ENCODE measurements at places on chromosomes 6 and 20. TPM values are rescaled to one million over a fixed set of nuclear protein-coding genes. Genes with fewer than 3 reads are reported as not detected.

Gene NMBR
- total RNA-seq: not detected

DNA sequence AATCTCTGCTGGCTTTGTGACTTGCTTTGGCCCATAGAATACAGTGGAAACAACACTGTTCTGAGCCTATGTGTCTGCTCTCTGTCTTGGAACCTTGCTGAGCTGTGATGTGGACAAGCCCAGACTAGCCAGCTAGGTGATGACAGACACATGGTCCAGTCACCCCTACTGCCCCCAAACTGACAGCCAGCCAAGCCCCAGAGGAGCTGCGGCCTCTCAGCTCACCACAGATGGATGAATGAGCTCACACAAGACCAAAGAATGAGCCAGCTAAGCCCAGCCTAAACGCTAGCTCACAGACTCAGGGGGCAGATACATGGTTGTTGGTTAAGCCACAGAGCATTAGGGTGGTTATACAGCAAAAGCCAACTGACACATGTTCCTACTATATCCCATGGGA lies 4.1 kb downstream of the AARS2 start:
- DNase-seq: no peak

Gene SOX18
- total RNA-seq: 1.1 TPM

- no peak for DNase-seq
These were observed 118.3 kb downstream of the RALGAPA2 start for GRCh38 chr20:20594171-20594530.

DNA sequence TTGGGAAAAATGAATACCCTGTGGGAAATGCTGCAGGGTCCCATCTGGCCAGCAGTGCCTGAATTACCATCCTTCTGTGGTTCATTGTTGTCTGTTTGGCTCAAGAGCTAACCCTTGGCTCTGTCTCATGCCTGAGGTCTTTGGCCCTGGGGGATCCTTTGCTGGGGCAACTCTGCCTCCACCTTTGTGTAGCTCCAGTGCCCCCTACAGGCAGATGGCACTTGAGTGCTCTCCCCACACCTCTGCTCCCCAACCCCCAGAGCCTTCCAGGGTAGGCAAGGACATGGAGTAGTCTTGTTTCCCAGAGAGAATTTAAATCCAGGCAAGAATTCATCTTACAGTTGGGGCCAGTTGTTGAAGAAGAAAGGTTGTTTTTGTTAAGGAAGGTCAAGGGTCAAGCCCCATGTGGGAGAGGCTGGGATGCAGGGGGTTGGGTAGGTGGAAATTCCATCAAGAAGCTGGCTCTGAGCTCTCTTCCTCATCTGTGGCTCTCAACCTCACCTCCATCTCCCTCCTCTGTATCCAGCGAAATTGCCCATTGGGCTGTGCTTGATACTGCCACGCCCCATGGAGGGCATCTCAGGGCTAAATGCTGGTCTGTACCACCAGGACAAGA lies 44.2 kb downstream of the ZNF831 start:
- no peak for DNase-seq

GRCh38 chr6:33324125-33324524 lies 6.6 kb upstream of the ZBTB22 start:
- no peak for DNase-seq

DNA sequence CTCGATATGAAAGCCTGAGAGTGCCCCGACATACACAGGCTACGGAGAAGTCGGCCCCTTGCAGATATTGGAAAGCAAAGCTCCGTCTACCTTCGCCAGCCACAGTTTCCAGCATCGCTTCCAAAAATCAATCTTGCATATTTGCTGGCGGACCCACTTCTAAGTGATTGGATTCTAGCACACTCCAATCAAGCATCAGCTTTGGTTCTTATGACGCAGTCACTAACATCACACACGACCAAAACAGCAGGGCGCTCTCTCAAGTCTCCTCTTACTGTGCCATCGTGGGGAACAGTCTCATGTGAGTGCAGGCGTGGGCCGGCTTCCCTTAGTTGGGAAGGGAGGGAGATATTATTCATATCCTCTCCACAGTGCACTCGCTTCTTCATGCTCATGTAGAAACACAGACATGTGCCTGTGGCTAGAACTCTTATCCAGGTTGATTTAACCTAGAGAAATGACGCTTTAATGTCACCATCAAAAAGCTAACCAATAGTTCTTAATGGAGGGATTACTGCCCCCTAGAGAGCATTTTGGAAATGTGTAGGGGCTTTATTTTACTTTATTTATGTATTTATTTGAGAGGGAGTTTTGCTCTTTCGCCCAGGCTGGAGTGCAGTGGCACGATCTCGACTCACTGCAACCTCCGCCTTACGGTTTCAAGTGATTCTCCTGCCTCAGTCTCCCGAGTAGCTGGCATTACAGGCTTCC lies 229.8 kb downstream of the SOD2 start:
- DNase-seq: no peak

- peak; percentile 90 for DNase-seq
These were observed 108.3 kb upstream of the PHACTR3 start for GRCh38 chr20:59495894-59496510.

DNA sequence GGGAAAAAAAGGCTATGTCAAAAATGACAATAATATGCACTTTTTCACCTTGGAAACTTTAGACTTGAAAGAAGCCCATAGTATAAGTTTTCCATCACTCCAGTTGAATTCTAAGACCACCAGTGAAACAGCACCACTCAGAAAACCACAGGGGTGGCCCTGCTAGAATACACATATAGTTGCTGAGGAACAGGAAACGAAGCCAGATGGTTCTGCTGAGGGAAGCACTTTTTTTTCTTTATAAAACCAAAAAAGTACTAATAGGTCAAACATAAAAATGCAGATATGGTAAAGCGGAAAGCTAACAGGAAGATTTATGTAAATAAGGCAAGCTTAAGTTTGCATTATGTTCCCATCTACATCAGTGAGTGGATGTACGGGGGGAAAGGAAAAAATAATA lies 303.9 kb downstream of the FOXC1 start:
- no peak for DNase-seq

DNA sequence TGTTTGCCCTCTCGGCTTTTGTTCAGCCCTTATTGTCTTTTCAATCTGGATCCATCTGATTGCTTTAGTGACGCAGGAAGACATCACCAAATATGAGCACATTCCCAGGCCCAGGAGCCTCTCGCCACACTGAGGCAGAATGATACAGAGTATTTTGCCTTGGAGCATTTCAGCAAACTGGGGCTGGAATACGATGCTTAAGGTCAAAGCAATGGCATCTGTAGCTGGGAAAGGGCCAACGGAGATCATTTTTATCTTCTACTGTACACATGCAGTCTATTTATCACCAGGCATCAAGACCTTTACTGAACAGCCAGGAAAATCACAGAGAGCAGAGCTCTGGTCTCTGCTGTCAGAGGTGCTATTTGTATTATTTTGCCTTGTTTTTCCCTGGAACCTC lies 655.3 kb downstream of the RNF144B start:
- DNase-seq: no peak

DNA sequence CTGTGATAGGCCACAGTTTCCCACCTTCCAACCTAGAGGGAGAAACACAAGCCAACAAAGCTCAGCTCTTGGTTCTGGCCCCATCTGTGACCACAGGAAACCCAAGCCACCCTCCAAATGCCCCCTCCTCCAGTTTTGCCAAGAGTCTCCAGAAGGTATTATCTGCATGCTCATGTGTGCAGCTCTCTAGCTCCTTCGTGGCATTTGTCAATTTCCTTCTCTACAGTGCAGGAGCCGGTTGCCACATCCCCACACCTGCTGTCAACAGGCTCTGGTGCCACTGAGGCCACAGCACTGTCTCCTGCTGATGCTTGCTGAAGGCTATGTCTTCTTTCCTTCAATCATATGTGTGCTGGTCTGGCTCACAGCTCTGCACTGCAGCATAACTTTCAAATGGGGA lies 177.2 kb downstream of the CLIC5 start:
- no peak for DNase-seq

DNA sequence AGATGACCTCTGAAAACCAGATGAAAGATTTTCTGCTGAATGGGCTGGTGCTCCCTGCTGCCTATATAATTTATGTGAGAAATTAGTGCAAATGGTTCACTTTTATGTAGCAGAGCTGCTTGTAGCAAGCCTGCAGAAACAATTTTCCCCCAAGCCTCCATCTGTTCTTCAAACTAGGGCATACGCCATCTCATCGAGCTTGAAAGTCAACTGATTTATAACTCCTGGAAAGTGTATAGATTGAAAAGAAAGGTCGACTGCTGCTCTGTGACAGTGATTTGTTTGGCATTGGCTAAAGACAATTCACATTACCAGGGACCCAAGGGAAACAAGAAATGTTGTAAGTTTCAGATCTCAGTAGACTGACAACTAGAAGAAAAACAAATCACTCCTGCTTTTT lies 93.3 kb downstream of the PACRG start:
- no peak for DNase-seq

GRCh38 chr6:82833481-82833880 lies 232.2 kb downstream of the UBE3D start:
- no peak for DNase-seq

DNA sequence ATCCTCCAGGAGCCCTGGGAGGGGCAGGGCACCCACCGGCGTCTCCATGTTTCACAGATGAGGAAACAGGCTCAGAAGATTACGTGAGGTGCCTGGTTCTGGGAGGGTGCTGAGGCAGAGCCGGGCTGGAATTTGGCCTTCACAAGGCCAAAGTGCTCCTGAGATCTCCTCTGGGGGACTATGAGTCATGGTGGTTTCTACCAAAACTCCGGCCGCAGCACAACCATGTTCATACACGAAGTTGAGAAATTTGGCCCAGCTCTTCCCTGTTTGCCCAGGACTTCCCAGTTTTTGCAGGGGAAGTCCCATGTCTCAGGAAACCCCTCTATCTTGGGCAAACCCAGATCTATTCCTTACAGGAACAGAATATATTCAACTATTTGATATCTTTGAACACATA lies 172.9 kb upstream of the CDYL start:
- peak; percentile 44 for DNase-seq

Gene MEI4
- total RNA-seq: not detected
